ENCODE measurements at places on chromosomes 1 and 21.

DNA sequence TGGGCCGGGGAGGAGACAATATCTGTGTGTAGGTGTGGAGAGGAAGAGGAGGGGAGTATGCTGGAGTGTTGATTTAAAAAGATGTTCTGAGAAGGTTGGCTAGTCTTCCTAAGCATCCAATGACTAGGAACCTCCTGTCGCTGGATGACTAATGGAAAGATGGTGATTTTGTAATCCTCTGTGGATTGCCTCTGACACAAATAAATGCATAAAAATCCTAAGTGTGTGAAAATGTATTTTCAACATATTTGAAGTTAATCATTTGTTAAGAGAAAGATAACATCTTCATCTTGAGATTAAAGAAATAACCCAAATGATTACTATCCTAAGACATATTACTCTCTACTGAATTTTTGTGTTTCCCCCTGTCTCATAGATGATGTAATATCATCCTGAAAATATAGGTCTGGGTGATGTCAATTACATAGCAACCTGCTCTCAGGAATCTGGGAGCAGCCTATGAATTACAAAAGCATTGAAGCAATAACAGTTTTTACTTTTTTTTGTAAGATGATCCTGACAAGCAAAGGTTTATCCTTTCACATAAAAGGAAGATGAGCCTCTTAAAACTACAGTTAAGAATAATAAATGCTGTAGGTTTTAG lies 220.5 kb upstream of the MAP1LC3C start:
- DNase-seq = no peak

DNA sequence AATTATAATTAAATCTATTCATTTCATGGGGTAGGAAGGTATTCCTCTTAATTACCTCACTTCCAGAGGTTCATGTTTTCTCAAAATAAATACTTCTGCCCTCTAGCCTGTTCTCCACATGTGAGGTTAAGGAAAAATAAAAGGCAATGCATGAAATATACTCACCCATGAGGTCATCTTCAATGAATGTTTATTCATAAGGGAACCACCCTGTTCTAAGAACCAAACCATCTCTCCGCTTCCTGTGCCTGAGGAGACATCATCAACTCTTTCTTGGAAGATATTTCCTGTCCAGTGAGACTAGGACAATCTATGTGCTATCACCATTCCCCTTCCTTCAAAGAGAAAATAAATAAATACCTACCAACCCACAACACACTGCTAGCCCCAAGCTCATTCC lies 513.7 kb upstream of the PLXNA2 start:
- no peak for DNase-seq

GRCh38 chr1:31792116-31792515 lies 23.7 kb downstream of the SPOCD1 start:
- DNase-seq = no peak

DNA sequence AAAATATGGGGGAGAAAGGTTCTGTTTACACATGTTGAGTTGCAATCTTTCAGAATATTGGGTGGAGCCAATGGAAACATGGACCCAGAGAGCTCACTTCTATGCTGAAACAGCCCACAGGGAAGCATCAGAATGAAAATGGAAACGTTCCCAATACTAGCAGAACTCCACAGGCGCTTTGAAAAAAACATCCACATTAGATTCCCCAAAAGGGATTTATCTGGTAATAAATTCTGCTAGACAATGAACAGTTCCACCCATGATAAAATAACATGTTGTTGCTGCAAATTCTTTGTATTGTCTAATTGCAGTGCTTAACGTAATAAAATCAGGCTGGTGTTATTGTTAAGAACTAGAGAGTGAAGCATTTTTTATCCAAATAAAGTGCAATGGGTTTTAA lies 197.0 kb downstream of the GABPA start:
- DNase-seq = no peak

- DNase-seq = no peak
Measured at GRCh38 chr1:208083016-208083714, 161.0 kb downstream of the PLXNA2 start.

DNA sequence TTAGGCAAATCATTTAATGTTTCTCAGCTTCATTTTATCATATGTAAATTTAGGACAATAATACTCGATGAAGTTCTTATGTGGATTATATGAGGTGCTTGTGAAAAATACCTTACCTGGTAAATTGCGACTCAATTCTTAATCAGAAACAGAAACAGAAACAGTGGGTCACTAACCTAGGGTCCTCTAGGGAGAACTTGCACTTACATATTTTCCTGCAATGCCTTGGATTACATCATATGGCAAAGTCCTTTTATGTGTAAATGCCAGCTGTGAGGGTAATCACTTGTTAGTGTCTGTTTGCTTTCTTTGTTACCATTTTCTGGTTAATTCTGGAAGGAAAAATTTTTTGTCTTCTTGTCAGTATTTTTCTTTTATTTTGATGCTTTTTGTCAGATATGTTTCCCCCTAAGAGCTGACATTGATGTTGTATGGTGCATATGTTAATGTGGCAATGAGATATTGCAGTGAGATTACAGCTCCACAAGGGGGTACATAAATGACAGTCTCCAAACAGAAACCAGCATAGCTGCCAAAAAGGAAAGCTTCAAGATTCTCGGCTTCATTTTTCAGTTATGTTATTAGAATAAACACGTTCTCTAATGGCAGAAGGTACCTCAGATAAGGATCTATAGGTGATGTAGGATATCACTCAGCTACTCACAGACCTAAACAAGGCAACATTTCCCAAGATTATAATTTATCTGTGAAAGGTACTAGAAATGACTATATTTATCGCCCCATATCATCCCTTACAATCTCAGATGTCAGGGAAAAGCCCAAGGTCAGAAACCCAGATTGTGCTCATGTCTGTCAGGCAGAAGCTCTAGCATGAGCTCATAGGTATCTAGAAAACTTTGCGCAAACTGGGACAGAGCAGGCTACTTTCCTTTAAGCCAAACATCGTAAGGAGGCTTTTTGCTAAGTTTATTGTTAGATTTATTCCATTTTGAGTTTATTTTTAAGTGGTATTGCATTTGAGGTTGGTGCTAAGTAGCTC lies 119.9 kb downstream of the FASLG start:
- DNase-seq = no peak

DNA sequence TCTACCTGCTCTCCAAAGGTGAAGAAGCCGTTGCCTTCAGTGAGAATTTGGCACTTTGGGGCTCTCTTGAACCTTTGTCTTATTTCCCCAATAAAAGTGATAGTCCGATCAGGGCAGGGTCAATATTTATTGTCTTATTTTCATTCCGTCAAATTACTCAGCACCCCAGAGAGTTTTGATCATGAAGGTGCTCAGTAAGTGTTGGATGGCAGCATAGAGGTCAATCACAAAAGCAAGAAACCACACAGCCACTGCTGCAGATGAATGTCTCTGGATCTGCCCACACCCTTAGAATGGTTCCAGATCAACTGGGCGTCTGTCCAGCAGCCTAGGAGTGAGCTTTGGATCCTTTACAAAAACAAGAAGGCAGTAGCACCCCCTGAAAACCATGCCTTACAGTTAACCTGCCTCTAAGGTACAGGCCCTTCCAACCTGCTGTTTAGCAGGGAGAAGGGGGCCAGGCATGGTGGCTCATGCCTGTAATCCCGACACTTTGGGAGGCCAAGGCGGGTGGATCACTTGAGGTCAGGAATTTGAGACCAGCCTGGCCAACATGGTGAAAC lies 97.3 kb downstream of the PSMG1 start:
- no peak for DNase-seq

- DNase-seq = no peak
Measured at GRCh38 chr1:68378296-68379084, 71.3 kb downstream of the RPE65 start.

DNA sequence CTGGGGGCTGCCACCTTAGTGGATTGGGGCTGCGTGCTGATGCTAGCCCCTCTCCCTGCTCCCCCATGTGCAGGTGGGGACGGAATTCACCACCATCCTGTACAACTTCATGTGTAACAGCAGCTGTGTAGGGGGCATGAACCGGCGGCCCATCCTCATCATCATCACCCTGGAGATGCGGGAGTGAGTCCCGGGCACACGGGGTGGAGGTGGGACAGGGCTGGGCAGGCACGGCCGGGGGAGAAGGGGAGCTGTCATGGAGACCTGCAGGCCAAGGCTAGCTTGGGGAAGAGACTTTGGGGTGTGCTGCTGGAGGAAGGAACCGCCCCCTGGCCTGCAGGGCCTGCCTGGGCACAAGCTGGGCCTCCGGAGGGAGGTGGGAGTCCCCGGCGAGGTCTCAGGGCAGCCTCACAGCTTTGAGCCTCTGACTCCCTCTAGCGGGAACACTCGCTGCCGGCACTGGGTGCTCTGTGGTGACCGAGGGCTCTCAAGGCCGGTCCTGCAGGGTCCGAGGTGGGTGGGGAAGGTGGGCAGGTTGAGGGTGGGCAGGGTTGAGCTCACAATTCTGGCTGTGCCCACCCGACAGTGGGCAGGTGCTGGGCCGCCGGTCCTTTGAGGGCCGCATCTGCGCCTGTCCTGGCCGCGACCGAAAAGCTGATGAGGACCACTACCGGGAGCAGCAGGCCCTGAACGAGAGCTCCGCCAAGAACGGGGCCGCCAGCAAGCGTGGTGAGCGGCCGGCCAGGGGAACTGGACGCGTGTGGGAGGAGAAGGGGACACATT lies 25.0 kb upstream of the CCDC27 start:
- no peak for DNase-seq

DNA sequence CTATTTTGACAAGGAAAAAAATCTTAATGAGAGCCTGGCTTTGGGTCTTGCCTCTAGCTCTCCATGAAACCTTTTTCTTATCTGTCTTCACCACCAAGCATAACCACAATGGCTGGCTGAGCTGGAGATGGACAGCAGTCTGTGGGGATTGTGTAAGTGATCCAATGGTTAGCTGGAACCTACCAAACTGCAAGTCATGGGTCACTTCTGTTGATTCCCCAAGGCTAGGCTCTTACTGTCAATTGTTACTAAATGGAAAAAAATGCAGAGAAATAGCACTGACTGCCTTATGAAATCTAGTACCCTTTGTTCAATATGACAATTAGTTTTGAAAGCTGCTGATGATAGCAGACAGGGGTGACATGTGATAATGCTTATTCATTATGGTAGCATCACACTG lies 359.0 kb downstream of the ST6GALNAC3 start:
- DNase-seq = no peak

GRCh38 chr1:12076425-12077005 lies 13.4 kb downstream of the TNFRSF8 start:
- no peak for DNase-seq

DNA sequence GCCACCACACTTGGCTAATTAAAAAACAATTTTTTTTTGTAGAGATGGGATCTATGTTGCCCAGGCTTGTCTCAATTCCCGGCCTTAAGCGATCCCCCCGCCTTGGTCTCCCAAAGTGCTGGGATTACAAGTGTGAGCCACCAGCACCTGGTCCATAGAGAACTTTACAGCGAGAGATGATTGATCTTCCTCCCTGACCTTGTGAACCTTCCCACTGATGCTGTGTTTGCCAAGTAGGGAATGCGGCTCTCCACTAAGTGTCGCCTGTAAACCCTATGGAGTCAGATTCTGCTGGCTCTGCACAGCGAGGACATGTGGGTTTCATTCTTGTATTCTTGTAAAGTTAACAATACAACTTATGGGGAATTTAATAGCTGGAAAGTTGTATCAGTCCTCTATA lies 81.3 kb upstream of the LYST start:
- no peak for DNase-seq

- DNase-seq = no peak
Measured at GRCh38 chr1:163472651-163473248, 151.0 kb downstream of the NUF2 start.

- DNase-seq = no peak
Measured at GRCh38 chr1:224815647-224816046, 113.8 kb upstream of the DNAH14 start.

DNA sequence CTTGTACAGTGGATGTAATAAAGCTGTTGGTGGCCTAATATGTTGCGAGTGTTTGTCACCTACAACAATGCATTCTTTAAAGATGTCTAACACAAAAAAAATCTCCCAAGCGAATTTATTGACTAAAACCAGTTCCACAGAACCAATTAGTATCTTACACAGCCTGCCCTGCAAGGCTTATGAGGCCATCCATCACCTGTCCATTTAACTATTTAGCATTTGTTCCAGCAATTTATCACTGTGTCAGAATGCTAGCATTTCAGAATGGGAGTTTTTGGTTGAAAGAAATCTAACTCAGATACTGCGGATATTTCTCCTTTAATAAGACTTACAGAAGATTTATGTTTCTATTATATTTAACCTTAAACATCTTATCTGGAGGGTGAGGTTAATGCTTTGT lies 831.1 kb upstream of the PRMT6 start:
- DNase-seq = no peak

- DNase-seq = no peak
Measured at GRCh38 chr1:112925015-112925414, 31.0 kb downstream of the SLC16A1 start.

- DNase-seq = no peak
Measured at GRCh38 chr1:95325349-95325748, 91.3 kb downstream of the RWDD3 start.

DNA sequence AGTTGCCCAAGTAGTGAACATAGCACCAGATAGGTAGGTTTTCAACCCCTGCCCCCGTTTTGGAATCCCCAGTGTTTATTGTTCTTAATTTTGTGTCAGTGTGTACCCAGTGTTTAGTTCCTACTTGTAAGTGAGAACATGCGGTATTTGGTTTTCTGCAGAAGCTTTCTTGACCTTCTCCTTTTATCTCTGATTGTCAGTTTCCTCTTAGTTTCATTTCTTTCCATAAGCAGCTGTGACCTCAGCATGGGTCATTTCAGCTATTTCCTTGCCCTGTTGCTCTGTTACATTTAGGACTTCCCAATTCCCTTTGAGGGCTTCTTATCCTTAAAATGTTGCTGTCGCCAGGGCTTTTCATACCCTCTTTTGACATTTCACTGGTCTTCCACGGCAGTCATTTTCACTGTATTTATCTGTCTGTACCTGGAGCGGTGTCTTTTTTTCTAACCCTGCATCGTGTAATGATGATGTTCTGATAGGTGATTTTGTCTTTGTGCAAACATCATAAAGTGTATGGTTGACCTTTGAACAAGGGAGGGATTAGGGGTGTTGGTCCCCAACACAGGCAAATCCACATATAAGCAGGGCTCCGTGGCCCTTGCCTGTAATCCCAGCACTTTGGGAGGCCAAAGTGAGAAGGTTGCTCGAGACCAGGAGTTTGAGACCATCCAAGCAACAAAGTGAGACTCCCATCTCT lies 15.0 kb downstream of the ITSN1 start:
- DNase-seq = no peak

- no peak for DNase-seq
Measured at GRCh38 chr21:44406953-44407352, 48.4 kb upstream of the LRRC3 start.

DNA sequence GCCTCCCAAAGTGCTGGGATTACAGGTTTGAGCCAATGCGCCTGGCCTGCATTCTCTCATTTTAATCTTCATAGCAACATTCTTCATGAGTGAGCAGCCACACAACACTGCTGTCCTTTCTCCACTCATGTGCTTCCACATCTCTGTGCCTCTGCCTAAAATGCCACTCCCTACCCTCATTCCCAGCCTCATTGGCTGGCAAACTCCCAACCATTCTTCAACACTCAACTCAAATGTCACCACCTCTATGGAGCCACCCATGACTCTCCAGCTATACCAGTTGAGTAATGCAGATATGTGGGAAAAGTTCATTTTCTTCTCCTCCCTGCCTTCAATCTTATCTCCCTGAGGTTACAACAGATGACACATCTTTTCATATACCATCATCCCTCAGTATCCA lies 53.9 kb upstream of the ZC3H12A start:
- no peak for DNase-seq
